ENCODE measurements at places on chromosomes 5 and 9.

DNA sequence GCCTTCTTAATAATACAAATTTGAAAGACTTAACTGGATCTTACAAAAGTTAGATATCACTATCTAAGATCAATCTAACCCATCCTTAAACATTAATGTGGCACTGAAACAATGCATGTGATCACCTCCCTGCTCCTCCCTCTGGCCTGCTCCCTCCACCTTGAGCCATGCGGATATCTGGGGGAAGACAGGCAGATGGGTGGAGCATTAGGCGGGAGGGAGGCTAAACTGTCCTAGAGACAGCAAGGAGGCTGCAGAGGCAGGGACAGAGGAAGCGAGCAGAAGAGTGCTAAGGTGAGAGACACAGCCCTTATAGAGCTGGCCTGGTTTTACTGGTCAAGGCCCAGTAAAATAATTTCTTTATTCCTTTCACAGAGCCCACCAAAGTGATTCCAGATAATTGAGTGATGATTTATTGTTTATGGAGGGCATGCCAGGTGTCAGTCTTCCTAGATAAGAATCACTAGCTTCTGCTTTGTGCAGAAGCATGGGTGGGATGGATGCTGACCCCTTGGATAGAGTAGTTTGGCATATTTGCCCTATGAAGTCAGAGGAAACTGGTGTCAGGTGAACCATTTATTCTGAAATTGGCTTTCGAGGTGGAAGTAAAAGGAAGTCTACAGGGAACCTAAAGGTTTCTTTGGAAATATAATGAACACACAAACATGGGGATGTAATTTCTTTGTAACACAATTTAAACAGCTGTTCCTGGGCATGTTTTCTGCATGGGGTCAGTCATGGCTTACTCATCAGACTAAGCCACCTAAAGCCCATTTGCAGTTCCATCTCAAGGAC, 188.3 kb downstream of the GNAQ start:
- no peak for DNase-seq

- no peak for DNase-seq
Observed at GRCh38 chr5:93279296-93279963, 301.6 kb downstream of the NR2F1-AS1 start.

DNA sequence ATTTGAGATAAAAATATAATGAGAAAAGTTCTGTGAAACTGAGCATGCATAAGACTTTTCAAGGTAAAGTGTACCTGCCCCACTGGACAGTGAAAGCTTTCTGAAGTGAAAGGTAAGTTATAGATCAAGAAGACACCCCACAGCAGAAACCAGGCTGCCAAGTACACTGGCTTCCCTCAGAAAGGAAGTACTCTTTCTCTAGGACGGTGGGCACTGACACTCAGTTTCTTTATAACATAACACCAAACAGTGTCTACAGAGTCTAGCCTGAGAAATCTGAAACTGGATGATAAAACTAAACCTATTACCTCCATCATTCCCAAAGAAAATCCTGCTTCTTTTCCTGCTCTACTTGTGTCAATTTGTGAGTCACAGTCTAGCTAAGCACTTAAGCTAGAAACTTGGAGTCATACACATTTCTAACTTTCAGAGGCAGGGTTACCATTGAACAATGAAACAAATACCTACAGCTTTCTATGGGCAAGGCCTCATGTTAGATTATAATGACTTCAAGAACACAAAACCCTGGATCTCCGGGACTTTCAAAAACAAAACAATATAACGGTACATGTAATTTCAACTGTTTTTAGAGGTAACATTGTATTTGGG, 136.7 kb downstream of the CPLANE1 start:
- no peak for DNase-seq

- DNase-seq = no peak
Observed at GRCh38 chr5:176646707-176647029, 616 bp upstream of the TSPAN17 start.

- no peak for DNase-seq
Observed at GRCh38 chr5:26553079-26553478, 485.3 kb downstream of the CDH9 start.

GRCh38 chr5:145912019-145912418, 24.4 kb upstream of the SH3RF2 start:
- DNase-seq = no peak

- no peak for DNase-seq
Observed at GRCh38 chr9:21590058-21590996, 108.2 kb upstream of the IFNE start.

GRCh38 chr9:132833550-132834121, 44.4 kb downstream of the AK8 start:
- DNase-seq = peak; percentile 28

DNA sequence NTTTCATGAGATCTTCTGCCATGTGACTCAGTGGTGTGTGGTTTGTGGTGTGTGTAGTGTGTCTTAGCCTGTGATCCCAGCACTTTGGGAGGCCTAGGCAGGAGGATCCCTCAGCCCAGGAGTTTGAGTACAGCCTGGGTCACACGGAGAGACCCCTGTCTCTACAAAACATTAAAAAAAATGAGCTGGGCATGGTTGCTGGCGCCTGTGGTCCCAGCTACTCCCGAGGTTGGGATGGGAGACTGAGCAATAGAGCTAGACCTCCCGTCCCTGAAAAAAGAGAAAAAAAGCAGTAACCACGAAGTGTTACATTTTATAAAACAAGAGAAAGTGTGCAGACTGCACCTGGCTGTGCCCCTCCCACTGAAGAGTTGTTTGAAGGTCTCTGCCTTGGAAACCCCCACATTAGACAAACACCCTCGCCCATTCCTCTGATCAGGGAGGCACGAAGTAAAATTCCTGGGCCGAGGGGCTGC, 21.2 kb upstream of the RNU6ATAC start:
- no peak for DNase-seq

GRCh38 chr5:62385131-62385530, 18.6 kb downstream of the DIMT1 start:
- DNase-seq = no peak

- DNase-seq = no peak
Observed at GRCh38 chr5:75756981-75757380, 39.7 kb upstream of the POC5 start.

GRCh38 chr5:42005561-42006153, 80.6 kb downstream of the FBXO4 start:
- no peak for DNase-seq

DNA sequence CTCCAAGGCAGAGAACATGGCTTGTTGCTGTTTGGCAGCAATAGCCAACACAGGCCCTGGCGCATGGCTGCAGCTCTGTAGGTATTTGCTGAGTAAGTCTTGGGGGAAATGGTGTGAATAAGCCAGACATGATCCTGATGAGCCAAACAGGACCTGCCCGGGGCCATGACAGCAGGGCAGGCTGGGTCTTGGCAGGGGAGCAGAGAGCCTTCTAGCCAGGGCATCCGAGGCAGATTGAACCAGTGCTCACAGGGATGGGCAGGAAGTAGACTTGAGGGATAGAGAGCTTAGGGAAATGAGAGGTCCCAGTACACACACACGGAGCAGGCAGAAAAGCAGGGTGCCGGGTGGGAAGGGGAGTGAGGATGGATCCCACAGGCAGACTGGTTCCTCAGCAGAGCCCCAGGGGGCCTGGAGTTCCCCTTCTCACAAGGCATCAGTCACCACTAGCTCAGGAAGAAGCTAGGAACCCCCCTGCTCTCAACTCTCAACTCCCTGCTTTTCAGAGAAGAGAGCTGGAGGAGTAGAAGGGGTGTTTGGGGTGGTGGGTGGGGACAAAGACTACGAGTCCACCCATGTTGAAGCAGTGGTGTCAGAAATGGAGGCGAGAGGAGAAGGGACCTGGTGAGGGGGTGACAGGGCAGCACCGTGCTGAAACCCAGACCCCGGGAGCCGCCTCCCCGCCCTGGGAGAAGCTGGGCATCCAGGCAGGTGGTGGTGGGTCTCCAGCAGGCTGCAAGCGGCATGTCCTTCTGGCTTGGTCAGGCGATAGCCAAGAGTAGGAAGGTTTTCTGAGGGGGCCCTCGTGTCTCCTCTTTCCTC, 111.1 kb downstream of the RGS3 start:
- no peak for DNase-seq

GRCh38 chr9:120413121-120414048, 166.6 kb downstream of the CDK5RAP2 start:
- no peak for DNase-seq

GRCh38 chr9:94952565-94953373, 226.3 kb downstream of the AOPEP start:
- DNase-seq = peak; percentile 72

DNA sequence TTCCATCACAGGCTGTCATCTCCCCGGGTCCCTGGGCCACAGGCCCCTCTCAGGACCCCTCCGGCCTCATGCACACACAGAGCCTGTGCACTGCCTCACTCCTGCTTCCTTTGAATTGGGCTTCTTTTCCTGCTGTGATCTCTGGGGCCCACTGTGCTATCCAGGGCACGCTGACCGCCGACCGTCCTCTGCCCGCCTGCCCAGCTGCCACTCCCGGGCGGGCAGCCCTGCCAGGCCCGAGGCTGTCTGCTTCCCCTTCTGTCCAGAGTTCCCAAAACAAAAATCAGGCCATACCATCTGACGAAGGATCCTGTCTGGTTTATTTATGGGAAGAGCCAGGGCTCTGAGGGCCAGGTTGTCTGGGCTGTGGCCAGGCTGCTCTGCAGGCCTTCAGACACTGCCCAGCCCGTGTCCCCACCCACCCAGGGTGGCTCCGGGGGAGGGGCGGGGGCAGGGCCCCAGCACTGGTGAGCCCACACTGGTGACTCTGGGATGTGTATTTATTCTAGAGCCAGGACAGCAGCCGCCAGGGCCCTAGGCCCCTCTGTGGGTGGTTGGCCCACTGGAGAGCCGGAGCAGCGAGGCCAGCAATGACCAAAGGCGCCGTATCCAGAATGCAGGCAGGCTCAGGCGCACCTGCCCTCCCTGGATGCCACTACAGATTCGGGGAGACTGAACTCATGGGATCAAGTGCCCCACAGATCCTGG, 57.0 kb downstream of the ADAMTS2 start:
- no peak for DNase-seq

- DNase-seq = no peak
Observed at GRCh38 chr5:179427676-179428056, 82.4 kb upstream of the ADAMTS2 start.

DNA sequence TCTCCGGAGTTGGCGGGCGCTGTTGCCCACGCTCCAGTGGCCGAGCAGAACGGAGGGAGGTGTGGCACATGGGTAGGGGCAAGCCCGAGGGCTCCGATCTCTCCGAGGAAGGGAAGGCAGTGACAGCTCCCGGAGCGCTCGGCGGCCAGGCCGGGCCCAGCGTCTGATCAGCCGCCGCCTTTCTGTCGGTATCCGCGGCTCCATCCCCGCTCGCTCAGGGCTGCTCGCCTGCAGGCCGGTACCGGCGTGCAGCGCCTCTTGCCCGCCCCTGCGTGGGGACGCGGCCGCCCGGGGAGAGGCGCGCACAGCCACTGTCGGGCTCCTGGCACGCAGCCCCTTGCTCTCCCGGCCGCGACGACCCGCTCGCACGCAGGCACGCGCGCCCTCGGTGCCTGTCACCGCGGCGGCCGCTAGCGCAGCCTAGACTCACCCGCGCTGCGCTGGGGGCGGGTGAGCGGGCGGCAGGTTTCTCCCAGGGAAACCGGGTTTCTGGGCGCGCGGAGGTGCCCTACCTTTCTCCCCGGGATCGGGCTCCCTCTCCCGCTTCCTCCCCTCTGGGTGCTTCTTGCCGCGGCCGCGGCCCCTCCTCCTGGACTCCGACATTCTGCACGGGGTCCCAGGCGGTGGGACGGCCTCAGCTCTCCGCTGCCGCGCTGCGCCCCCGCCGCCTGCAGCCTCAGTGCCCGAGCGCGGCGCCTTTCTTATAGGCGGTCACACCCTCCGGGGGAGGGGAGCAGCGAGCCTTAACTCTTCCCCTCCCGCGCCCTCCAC, 108.4 kb downstream of the PSD2 start:
- peak; percentile 54 for DNase-seq

- no peak for DNase-seq
Observed at GRCh38 chr9:118023644-118024043, 319.4 kb downstream of the TLR4 start.

DNA sequence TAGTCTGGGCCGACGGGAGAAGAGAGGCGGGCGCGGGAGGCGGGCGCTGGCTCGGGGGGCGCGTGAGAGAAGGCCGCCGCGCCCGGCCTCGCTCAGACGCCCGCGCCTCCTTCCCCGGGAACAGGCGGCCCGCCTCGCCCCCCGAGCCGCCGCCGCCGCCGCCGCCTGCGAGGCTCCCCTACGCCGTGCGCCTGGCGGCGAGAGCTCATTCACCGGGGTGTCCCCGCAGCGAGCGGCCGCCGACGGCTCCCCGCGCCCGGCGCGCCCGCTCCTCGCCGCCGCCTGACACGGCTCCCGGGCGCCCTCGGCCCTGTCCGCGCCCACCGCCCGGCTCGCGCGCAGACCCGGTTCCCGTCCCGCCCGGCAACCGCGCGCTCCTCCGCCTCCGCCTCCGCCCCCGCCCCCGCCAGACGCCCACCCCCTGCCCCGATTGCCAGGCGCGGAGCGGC, at the start of gene GNAQ:
Gene GNAQ, minus strand, starts transcription at position 368 of the 449 bp plus-strand sequence. CDS start 576 bp downstream, outside the sequence.
- peak; percentile 32 for DNase-seq

- no peak for DNase-seq
Observed at GRCh38 chr5:65020492-65020891, 251.8 kb downstream of the CWC27 start.

DNA sequence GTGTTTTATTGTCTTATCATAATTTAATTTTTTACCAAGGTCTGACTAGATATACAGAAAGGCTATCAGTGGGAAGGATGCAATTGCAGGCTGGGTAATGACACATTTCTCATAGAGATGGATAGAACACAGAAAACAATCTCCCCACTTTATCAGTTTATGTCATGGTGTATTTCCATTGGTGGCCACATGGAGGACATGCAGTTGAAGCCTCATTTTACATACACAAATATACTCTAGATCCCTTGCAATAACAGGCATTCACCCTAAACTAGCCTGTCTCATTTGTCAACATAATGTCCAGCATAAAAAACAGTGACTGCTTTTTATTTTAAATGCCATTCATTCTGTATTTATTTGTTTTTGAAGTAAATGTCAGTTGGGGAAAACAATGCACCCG, 526.3 kb downstream of the GABRG2 start:
- DNase-seq = no peak

GRCh38 chr9:111622626-111623025, 8.5 kb upstream of the DNAJC25 start:
- DNase-seq = no peak

- no peak for DNase-seq
Observed at GRCh38 chr9:130845901-130846481, 10.9 kb downstream of the ABL1 start.

DNA sequence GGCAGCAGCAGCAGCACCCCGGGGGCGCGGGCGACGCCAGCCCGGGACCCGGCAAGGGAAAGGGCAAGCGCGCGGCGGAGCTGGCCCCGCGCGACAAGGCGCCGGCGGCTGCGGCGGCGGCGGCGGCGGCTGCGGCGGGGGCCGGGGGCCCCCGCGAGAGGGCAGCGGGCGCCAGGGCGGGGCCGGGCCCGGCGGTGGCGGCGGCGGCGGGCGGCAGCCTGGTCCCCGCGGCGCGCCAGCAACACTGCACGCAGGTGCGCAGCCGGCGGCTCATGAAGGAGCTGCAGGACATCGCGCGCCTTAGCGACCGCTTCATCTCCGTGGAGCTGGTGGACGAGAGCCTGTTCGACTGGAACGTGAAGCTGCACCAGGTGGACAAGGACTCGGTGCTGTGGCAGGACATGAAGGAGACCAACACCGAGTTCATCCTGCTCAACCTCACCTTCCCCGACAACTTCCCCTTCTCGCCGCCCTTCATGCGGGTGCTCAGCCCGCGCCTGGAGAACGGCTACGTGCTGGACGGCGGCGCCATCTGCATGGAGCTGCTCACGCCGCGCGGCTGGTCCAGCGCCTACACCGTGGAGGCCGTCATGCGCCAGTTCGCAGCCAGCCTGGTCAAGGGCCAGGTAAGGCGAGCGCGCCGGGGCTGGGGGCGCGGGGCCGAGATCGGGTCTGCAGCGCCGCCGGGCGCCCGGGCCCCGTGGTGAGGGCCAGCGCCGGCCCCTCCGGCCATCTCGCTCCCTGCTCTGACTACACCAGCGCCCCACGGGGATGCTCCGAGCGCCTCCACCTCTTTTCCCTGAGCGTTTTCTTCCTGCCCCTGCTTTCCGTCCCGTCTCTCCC, at the start of gene UBE2QL1:
Gene UBE2QL1, plus strand, starts transcription at position 238 of the 843 bp plus-strand sequence. Its CDS starts 35 bp downstream, at position 273.
- DNase-seq = peak; percentile 26

All from testis (tissue), 5 donors.